ENCODE measurements at places on chromosomes 4 and X.

DNA sequence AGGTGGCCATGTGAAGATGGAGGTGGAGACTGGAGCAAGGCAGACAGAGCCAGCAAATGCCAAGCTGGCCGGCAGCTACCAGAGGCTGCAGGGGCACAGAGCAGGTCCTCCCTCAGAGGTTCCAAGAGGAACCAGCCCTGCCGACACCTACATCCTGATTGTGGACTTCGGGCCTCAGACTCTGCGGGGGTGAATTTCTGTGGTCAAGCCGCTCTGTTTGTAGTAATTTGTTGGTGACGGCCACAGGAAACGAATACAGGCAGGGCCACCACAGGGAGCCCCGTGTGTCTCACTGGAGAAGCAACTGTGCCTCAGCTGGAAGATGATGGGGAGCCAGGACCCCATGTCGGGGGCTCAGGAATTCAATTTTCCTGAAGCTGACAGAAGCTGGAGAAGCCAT is 28.3 kb downstream of the ZFYVE28 start:
- DNase-seq = peak; percentile 36

- DNase-seq = no peak
These were observed 6.7 kb downstream of the SLC7A11 start for GRCh38 chr4:138235419-138235952.

DNA sequence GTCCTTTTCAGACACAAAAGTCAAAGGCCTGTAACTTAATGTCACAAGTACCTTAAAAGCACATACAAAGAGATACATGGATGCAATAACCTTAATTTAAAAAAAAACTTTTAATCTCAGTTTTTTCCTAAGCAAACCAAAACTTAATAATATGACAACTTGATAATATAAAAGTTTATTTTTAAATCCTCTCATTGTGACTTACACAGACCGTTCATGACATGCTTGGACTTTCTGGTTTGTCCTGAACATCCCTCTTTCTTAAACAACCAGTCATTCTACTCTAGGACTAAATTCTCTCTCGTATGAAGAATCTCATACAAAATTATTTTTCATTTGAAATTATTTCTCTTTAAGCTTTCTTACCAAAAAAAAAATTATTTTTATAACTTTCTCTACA is 43.1 kb upstream of the CYP2U1 start:
- DNase-seq = no peak

DNA sequence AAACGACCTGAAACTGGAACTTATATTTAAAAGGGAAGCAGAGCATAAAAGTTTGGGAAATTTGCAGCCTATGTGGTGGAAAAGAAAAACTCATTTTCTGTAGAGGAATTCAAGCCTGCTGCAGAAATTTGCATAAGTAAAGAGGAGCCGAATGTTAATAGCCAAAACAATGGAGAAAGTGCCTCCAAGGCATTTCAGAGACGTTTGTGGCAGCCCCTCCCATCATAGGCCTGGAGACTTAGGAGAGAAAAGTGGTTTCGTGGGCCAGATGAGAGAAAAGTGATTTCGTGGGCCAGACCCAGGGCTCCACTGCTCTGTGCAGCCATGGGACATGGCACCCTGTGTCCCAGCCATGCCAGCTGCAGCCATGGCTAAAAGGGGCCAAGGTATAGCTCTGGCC is 361.9 kb downstream of the PCDH19 start:
- no peak for DNase-seq

DNA sequence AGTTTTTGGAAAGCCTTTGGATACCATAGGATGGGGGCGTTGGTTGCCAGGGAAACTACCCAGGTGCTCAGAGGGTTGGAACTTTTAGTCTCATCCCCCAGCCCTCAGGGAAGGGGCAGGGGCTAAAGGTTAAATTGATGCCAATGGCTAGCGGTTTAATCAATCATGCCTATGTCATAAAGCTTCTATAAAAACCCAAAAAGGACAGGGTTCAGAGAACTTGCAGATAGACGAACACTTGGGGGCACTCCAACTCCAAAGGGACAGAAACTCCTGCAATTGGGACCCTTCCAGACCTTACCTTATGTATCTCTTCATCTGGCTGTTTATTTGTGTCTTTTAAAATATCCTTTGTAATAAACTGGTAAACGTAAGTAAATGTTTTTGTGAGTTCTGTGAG is 30.0 kb upstream of the GPR173 start:
- DNase-seq = no peak

- DNase-seq = no peak
These were observed 6.3 kb upstream of the SORCS2 start for GRCh38 chr4:7186031-7186430.

GRCh38 chr4:119781044-119781443 is 152.4 kb upstream of the PDE5A start:
- DNase-seq = no peak

- DNase-seq = no peak
These were observed 135.6 kb upstream of the TLL1 start for GRCh38 chr4:165737309-165737972.

- DNase-seq = no peak
These were observed 38.7 kb downstream of the SEC24B start for GRCh38 chr4:109472343-109472761.
